Bladder microvascular endothelial cell (primary cell): ENCODE measurements at places on chromosomes 13 and 19. TPM values are rescaled to one million over a fixed set of nuclear protein-coding genes. Genes with fewer than 3 reads are reported as not detected.

Gene KANK3
- 41.8 and 97.5 TPM in 2 replicates for total RNA-seq

Gene CCDC70
- total RNA-seq = not detected in 2 replicates

Gene CCDC97
- 5.8 and 14.4 TPM in 2 replicates for total RNA-seq

Gene SULT2A1
- total RNA-seq = not detected in 2 replicates

Gene POU4F1
- under 0.01 and 0.06 TPM in 2 replicates for total RNA-seq
